ENCODE measurements at places on chromosomes 3 and 15. TPM values are rescaled to one million over a fixed set of nuclear protein-coding genes. Genes with fewer than 3 reads are reported as not detected.

DNA sequence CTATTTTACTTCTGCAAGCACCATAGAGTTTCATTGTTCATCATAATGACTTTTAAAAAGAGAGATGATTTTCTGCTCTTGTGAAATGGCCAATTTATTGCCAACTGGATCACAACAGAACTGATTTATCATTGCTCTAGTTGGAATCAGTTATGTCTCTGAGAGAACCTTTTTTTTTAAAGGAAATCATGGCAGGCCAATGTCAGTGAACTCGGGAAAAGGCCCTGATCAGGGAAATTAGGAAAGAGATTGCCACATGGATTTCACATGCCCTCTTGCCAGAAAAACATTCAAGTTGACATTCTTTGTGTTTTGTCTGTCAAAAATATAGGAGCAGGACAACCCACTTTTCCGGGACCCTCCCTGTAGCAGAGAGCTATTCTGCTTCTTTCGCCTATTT, 12.6 kb upstream of the SLC25A26 start:
- no peak for DNase-seq

INSYN1 gene
- 9.6 TPM for total RNA-seq

PXYLP1 gene
- total RNA-seq: 33.5 TPM

SCAMP5 gene
- 38.8 TPM for total RNA-seq

GRCh38 chr3:185225523-185225922, 28.3 kb downstream of the EHHADH start:
- DNase-seq: no peak

GRCh38 chr3:52134761-52135160, 19.5 kb downstream of the POC1A start:
- no peak for DNase-seq

GRCh38 chr3:141091426-141091825, 40.3 kb downstream of the SPSB4 start:
- DNase-seq: no peak

- DNase-seq: peak; percentile 65
Measured at GRCh38 chr15:23035964-23036566, 3.3 kb downstream of the TUBGCP5 start.

DNA sequence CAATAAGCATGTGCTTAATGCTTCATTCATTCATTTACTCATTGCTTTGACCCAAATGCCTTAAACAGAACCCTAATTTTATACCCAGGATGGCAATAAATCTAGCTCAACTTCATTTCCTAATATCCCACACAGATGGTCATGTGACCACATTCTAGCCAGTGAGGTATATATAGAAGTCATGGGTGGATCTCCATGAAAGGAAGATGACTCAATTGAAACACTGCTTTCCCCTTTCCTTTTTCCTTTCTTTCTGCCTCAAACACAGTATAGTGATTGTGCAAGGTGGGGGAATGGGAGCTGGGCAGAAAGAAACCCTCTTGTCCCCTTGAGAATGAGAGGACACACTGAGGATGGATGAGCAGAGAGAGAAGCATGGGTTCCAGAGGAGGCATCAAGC, 183.5 kb upstream of the PRICKLE2 start:
- no peak for DNase-seq

SNTN gene
- total RNA-seq: not detected

DNA sequence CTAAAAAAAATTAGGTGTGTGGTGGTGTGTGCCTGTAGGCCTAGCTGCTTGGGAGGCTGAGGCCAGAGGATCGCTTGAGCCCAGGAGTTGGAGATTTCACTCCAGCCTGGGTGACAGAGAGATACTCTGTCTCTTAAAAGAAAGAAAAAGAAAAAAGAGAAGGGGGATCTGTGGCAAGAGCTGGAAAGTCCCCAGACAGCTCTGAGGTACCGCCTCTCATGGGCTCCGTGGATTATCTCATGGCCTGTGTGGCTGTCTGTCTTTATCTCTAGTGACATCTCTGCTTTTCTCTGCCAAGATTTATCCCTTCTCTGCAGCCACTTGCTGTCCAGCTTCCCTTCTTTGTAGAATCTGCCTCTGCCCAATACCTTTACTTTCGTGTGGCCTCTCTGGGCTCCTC, 5.7 kb downstream of the EXOSC7 start:
- no peak for DNase-seq

GRCh38 chr3:109718850-109719249, 381.5 kb upstream of the DPPA4 start:
- DNase-seq: no peak

DNA sequence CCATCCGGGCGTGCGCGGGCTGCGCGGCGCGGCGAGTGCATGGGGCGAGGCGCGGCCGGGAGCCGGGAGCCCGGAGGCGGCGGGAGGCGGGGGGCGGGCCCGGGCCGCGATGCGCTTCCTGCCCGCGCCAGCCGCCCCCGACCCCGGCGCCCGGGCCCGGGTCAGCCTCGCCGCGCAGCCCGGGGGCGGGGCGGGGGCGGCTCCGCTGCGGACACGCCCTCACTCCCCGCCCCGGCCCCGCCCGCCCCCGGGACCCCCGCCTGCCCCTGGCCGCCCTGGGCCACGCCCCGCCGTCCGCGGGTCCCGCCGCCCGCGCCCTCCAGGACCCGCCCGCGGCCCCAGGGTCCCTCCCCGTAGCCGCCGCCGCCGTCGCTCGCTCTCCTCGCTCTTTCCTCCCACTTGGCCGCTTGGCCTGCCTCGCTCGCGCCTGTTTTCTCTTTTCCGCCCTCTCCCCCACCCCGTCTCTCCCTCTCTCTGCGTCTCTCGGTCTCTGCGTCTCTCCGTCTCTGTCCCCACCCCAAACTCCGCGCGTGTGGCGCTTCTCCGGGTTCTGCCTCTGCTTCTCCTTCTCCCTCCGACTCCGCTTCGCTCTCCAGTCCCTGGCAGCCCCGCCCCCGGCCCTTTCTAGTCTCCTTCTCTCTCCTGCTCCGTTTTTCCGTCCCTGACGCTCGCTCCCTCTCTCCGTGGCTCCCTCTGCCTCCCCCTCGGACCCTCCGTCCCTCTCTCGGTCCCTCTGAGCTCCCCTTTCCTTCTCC, at the start of gene PLXND1:
PLXND1 (minus strand) TSS at position 41 of the 755 bp plus-strand sequence; CDS start at position 4, 37 bp downstream.
- DNase-seq: peak; percentile 46

CCRL2 gene
- total RNA-seq: not detected

LTK gene
- 0.16 TPM for total RNA-seq

DNA sequence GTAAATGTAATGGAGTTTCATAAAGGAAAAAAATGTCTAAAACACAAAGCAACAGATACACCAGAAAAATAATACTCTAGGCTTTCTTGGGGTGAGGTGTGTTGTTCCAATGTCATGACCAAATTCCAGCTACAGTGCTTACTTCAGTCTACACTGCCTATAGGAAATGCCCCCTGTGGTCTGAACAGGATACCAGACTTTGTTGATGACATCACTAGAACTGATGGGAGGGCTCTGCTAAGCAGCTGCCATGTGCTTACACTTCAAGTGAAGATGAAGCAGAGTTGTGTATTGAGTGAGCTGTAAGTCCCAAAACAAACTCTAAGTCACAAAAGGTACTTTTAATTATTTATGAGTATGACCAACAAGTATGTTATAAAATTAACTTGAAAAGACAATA, 456.1 kb upstream of the IL12A start:
- DNase-seq: no peak
